ENCODE measurements at places on chromosomes 5 and 9.

DNA sequence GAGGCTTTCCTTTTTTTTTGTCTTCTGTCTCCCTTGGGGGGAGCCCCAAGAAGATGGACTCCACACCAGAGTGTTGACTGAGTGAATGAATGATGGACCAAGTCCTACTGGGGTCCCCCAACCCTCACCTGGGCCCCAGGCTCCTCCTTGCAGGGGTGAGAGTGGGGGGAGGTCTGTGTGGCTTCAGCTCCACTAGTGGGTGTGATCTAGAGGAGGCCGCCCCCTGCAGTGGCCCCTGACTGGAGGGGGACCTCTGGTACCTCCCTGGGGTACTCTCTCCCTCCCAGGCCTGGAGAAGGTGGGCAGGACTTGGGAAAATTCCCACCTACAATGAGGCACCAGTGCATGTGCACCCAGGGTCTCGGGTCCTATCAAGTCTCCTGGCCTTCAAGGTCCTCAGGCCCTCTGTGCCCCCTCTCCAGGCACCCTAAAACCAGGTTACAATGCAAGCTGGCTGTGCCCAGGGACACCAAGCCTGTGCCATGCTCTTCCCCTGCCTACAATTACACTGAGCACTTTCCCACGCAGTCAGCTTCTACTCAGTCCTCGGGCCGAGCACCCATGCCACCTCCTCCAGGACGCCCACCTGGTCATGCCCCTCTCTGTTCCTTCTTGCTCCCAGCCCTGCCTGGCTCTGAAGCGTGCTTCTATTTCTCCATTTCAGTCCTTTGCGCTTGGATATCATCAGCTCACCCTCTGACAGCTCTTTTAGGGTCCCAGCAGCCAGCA is 117.2 kb upstream of the PHYKPL start:
- DNase-seq: no peak

GRCh38 chr5:115079924-115080623 is 89.6 kb downstream of the TRIM36 start:
- no peak for DNase-seq

- DNase-seq: no peak
These were observed 35.6 kb downstream of the S1PR3 start for GRCh38 chr9:89026876-89027275.

DNA sequence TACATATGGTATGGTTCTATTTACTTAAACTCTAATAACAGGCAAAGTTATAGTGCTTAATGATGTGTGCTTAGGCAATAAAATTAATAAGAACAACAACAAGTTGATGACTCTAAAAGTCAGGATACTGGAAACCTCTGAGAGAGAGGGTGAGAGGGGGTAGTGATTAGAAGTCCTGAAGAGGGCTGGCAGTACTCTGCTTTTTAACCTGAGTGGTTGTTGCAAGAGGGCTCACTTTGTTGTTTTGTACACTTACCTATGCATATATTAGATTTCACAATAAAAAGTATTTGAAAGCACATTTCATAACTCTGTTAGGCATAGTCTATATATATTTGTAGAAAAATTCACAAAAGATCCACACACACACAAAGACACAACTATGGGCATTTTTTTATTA is 21.4 kb upstream of the ELL2 start:
- no peak for DNase-seq

GRCh38 chr9:21160178-21160577 is 6.3 kb downstream of the IFNA21 start:
- DNase-seq: no peak

DNA sequence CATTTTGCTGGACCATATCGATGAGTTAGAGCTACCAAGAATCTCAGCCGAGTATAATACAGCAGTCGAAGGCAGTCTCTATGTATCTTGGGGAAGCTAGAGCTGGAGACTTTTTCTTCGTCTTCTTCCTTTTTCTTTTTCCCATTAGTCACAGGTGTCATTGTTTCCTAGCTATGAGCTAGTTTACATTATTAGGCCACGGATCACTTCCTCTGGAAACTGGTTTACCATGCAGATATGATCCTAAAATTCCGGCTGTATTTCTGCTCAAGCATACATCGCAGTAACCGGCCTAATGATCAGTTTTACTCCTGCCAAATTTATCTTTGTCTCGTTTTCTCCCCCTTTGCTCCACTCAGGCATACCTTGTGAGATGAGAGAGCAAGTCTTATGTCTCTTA is 312.8 kb downstream of the ARHGAP26 start:
- DNase-seq: no peak

DNA sequence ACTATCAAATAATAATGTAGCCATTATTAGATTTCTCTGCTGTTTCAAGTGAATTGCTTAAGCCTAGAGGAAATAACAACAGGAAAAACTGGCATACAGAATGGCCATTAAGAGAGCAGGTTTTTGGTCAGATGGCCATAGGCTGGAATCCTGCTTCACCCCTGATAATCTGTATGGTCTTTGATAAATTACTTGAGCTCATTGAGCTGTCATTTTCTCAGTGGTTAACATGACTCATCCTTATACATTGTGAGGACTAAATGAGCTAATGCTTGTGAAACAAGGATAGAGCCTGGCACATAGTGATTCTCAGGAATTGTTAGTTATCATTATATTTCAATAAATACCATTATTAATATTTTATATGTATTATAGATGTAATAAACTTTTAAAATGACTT is 516.5 kb downstream of the KIF4B start:
- no peak for DNase-seq

GRCh38 chr9:135344915-135345500 is 134.6 kb upstream of the PPP1R26 start:
- no peak for DNase-seq

- DNase-seq: no peak
These were observed 81.4 kb upstream of the PIK3R1 start for GRCh38 chr5:68134033-68134668.

- DNase-seq: no peak
These were observed 6.5 kb upstream of the HMCN2 start for GRCh38 chr9:130259044-130259443.

DNA sequence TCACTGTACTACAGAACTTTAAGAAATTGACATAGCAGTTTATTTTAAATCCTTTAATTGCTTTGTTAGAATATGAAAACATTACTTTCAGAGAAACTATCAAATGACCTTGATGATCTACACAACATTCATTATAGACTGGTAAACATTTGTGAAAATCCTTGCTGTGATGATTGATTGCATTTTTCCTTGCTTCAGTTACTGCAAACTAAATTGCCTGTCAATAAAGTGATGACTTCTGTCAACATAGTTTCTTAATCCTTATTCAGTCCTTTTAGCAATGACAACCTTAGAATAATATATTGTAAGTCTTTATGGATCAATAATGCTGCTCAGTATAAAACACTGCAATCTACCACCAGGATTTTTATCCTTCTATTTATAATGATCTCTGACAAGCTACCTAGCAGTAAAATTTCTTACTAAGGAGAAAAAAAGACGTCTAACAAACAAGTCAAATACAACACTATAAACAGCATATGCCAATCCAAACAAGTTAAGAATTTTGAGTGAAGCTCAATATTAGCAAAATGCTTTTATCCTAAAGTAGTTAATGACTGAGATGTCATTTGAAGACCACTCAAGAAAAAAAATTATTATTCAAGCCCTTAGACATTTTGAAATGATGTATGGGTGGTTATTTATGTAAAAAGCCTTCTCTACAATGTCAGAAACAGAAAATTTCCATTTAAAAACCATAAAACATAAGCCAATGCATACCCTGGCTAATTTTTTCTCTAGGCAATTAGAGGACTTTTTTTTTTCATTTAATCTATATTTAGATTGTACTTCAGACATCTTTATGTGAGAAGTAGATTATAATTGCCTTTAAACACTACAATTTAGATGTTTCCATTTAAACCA is 105.5 kb downstream of the FBXL17 start:
- DNase-seq: no peak

- no peak for DNase-seq
These were observed 66.9 kb downstream of the HSPA4 start for GRCh38 chr5:133118741-133119140.

DNA sequence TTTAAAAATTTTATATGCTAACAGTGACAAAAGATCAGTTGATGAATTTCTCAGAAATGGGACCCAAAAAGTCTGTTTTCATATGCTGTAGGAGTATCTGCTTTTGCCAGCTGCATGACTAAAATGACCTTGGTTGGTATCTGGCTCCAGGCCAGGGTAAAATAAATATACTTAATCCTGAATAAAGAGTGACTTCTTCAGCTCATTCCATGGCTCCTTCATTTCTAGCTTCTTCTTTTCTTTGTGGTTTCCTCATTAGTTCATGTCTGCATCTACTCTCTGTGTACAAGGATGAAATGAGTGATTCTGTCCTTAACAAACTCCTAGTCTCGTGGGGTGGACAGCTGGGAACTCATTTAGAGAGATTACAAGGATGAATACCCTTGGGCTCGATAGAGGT is 36.0 kb downstream of the RCL1 start:
- no peak for DNase-seq

- DNase-seq: no peak
These were observed 171.9 kb downstream of the ZNF462 start for GRCh38 chr9:107034831-107035230.

GRCh38 chr9:27280860-27281259 is 16.1 kb downstream of the EQTN start:
- no peak for DNase-seq

GRCh38 chr5:25025831-25026230 is 381.1 kb upstream of the CDH10 start:
- no peak for DNase-seq

DNA sequence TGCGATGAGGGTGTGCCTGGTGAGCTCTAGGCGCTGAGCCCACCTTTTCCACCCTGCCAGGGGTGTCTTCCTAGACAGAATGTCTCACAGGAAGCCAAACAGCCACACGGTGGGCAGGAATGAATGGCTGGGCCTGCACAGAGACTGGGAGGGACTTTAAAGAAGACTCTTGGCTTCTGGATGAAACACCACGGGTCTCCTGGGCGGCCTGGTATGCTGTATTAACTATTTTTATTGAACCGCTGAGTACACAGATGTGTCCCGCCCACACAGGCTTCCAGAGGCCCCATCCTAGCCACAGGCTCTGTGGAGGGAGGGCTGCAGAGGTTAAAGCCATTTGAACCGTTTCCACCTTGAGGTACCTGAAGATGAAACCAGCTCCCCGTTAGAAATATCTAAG is 115.2 kb upstream of the CXCL14 start:
- no peak for DNase-seq

GRCh38 chr9:91935805-91936514 is 14.1 kb downstream of the ROR2 start:
- no peak for DNase-seq

GRCh38 chr5:16888694-16889124 is 47.4 kb downstream of the MYO10 start:
- DNase-seq: no peak

DNA sequence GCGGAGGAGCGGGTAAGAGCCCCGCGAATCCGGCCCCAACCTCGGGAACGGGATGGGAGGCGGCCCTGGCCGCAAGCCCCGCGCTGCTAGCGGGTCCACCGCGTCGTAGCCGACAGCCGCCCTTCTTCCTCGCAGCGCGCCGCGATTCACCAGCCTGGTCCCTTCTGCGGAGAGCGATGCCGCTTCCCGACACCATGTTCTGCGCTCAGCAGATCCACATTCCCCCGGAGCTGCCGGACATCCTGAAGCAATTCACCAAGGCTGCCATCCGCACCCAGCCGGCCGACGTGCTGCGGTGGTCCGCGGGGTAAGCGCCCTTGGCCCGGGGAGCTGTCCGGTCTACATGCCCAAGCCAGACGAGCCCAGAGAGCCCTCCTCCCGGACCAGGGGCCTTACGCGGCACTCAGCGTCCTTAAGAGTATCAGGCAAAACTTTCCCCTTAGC is 335 bp downstream of the ROPN1L start:
- DNase-seq: no peak

DNA sequence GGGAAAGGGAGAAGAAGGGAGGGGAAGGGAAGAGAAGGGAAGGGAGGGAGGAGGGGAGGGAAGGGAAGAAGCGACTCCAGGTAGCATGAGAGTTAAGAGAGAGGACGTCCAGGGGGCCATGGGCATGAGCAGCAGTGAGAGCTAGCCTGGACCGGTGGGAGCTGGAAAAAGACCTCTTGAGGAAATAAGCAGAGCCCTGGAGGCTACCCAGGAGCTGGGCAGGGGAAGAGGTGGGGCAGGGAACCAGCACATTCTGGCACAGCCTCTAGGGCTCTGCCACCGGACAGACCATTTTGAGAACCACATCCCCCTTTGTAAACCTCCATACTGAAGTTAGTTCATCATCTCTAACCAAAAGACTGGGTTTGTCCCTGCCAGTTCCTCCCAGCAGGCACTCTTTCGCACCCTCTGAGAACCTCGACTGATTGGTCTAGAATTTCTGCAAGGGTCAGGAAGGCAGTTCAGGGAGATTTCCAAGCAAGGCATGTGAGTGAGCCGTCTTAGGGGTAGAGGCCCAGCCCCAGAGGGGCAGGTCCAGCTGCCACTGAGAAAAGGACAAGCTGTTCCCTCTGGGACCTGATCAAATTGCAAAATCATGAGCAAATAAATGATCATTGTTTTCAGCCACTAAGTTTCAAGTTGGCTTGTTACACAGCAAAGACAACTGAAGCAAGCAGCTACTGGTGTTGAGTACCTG is 11.6 kb downstream of the NAIF1 start:
- no peak for DNase-seq

DNA sequence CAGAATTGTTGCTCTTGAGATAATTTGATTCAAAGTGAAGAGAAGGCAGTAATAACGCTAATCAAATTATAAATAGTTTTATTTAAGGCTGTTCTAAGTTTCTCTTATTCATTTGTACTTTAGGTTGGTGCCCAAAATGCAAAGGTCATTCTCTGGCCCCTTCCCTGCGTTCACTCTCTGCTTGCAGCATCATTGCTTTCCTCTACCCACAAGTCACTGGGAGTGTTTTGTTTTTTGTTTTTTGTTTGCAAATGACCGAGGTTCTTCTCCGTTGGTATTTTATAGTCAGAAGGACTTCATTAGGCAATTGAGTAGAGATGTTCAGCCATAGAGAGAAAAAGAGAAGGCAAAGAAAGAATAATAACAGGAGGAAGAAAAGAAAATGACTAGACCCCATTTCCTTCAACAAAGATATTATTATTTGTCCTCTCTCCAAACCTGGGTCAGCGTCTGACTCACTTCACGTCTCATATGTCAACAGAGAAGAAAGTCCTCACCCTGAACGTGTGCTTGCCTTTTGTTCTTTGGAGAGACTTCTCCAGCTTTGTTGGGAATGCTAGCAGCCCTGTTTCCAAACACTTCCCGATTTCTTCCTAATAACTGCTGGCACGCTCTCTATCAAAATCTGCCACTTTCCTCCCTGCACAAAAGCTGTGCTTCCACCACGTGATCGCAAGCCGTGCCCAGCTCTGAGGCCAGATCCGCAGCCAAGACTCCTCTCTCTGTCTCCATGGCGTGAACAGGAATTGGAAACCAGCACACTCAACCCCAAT is 119.8 kb downstream of the EBF1 start:
- DNase-seq: no peak

- no peak for DNase-seq
These were observed 58.5 kb upstream of the CLINT1 start for GRCh38 chr5:157917491-157917890.

GRCh38 chr9:21404146-21404545 is 4.8 kb upstream of the IFNA8 start:
- no peak for DNase-seq

- no peak for DNase-seq
These were observed 19.9 kb downstream of the CCNH start for GRCh38 chr5:87392801-87393200.
